ENCODE measurements at places on chromosomes 7 and 10. TPM values are rescaled to one million over a fixed set of nuclear protein-coding genes. Genes with fewer than 3 reads are reported as not detected.

The OR6V1 gene
- not detected for total RNA-seq

DNA sequence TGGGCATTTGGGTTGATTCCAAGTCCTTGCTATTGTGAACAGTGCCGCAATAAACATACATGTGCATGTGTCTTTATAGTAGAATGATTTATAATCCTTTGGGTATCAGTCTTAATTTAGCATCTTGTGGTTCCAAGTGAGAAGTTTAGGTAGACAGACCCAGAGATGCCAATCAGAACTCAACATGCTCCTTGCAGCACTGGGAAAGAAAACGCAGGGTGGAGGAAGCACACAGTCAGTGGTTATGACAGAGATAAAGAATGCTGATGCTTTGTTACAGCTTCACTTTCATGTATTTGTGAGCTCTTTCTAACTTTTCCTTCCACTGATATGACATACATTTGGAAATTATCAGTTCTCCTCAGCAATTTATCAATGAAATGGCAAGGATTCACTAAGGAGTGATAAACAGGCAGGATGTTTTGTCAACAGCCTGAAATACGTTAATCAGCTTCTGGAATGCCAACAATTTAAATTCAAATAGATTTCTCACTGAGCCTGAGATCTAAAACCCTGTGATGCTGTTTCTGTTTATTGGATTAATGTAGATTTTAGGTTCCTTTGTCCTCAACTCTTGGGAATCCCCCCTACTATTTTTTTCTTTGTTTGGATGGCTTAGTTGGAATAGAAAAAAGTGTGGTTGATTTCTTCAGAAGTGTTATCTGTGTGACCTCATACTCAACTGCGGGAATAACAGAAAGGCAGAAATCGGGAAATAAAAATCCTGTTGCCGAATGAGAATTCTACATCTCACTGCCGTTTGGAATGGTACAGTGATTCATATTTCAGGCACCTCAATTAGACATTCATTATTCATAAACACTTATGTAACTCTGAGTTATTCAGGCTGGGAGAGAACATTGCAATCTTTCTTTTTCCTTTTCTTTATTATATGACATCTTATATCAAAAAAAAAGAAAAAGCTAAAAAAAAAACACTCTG, 675.0 kb downstream of the CNTNAP2 start:
- no peaks in the 10 kb centered on the region for H3K36me3 ChIP-seq
- no peaks in the 10 kb centered on the region for H3K27me3 ChIP-seq
- H3K4me1 ChIP-seq, result peaks cover 16% of the 10 kb centered on the region
- peak overlapping the region; percentile 77 for H3K27ac ChIP-seq
- DNase-seq, result peak; percentile 44
- peak overlapping the region; percentile 0 for H3K4me3 ChIP-seq

The CNTNAP2 gene
- 110 TPM for total RNA-seq

DNA sequence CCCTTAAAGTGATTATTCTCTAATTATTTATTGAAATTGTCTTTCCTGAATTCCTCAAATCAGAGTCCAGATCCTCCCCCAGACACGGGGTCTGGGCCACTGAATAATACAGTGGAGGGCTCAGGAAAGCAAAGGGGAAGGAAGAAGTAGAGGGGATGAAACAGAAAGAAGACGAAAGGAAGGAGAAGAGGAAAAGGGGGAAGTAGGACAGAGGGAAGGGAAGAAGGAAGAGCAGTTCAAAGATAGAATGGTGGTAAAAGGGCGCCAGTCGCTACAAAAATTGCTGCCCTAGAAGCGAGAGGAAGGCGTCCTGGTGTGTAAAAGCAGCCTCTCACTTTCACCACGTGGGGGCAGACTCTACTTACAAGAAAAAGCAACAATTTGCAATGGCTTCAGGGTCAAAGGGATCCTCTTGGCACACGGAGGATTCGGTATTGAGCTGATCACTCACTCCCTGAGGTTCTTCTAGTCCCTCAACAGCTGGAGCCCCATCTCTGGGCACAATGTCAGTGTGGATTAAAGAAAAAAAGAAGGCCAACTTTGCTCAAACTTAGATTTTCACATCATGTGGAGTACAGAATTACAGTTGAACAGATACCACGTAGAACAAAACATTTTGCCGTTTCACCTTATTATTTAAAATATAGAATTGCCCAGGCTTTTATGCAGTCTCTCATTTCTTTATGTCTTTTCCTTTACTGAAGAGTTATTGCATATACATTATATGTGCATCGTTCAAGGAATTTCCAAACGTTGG, 31.4 kb upstream of the NPVF start:
- no peak overlapping the region for H3K27ac ChIP-seq
- H3K4me3 ChIP-seq, result no peak overlapping the region
- no peaks in the 10 kb centered on the region for H3K36me3 ChIP-seq
- H3K4me1 ChIP-seq, result peaks cover 38% of the 10 kb centered on the region
- peak; percentile 86 for DNase-seq
- peaks cover 4% of the 10 kb centered on the region for H3K27me3 ChIP-seq

- no peaks in the 10 kb centered on the region for H3K4me1 ChIP-seq
- no peak overlapping the region for H3K27ac ChIP-seq
- H3K27me3 ChIP-seq, result no peaks in the 10 kb centered on the region
- H3K36me3 ChIP-seq, result no peaks in the 10 kb centered on the region
Observed at GRCh38 chr10:29297678-29298077, 8.8 kb downstream of the LYZL1 start.

The MET gene
- total RNA-seq, result 7.0 TPM

- peak overlapping the region; percentile 14 for H3K4me3 ChIP-seq
- peaks cover 17% of the 10 kb centered on the region for H3K4me1 ChIP-seq
- H3K36me3 ChIP-seq, result no peaks in the 10 kb centered on the region
- no peaks in the 10 kb centered on the region for H3K27me3 ChIP-seq
Observed at GRCh38 chr10:74640134-74640921, 186.1 kb upstream of the KAT6B start.

DNA sequence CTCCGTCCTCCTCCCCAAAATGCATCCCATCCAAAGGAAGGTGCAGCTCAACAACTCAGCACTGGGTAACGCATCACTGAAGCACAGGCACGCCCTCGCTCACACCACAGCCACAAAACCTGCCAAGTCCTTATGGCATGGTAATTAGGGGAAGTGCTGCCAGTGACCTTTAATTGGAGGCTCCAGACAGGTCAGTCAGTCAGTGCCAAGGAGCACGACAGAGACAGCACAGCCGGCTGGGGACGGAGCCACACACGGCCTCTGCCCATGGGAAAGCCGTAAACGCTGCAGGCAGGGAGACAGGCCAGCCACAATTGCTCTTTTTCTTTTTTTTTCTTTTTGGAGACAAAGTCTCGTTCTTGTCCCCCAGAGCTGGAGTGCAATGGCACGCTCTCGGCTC, 146.5 kb downstream of the MAD1L1 start:
- no peaks in the 10 kb centered on the region for H3K36me3 ChIP-seq
- H3K27ac ChIP-seq, result no peak overlapping the region
- no peaks in the 10 kb centered on the region for H3K27me3 ChIP-seq
- peaks cover 7% of the 10 kb centered on the region for H3K4me1 ChIP-seq
- DNase-seq, result no peak
- no peak overlapping the region for H3K4me3 ChIP-seq

The AQP1 gene
- 0.87 TPM for total RNA-seq

The CALHM3 gene
- not detected for total RNA-seq

DNA sequence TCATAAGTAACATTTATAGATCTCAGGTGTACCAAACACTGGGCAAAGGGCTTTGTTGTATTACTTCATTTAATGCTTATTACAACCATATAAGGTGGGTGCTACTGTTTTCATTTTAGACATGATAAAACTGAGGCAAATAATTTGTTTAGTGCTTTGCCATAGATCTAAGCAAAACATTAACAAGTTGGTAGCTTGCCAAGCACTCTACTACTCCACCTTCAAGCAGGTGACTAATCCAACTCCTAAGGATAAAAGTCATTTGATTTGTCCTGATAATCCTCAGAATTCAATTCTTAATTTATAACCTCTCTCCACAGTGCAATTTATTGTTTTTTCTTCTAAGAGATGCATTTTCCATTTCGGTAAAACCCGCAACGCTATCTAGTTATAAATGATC, 646.4 kb downstream of the GRM8 start:
- no peak overlapping the region for H3K4me3 ChIP-seq
- no peak overlapping the region for H3K27ac ChIP-seq
- H3K27me3 ChIP-seq, result no peaks in the 10 kb centered on the region
- no peaks in the 10 kb centered on the region for H3K4me1 ChIP-seq
- H3K36me3 ChIP-seq, result no peaks in the 10 kb centered on the region
- DNase-seq, result no peak

DNA sequence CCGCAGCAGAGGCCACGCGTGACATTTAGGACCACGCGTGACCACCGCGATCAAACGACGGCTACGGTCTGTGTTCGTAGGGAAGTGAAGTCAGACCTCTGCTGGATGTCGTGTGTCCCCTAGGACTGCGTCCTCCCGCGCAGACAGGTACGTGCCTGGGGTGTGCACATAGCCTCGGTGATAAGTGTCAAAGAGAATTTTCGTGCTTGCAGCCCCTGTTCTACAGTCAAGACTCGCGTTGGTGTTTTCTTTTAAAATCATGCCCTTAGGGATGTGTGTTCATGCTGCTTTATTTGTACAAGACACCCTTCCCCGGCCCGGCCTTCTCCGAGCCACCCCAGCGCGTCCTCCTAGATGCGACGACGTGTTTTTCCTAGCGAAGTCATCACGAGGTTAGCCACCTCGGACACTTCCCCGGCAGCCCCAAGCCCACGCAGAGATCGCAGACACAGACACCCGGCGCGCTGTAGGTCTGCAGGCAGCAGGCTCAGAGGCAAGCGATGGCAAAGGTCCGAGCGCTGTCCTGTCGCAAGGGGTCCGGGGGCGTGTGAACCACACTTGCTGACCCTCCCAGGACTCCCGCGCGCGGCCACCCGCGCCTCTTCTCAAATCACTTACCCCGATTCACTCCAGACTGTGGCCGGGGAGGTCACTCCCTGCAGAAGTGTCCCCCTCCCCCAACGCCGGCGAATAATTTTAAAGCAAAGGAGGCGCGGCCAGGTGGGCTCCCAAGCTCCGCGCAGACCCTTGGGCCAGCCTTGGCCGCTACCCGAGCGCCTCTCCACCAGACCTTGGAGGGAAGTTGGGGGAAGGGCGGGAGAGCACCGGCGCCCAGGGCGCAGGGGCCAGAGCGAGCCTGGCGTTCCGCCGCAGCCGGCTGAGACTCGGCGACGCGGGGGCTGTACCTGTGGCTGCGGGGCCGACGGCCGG, 552 bp downstream of the MKX start:
- DNase-seq, result peak; percentile 48
- no peak overlapping the region for H3K27ac ChIP-seq
- peaks cover 100% of the 10 kb centered on the region for H3K27me3 ChIP-seq
- peaks cover 30% of the 10 kb centered on the region for H3K4me1 ChIP-seq
- H3K36me3 ChIP-seq, result no peaks in the 10 kb centered on the region

DNA sequence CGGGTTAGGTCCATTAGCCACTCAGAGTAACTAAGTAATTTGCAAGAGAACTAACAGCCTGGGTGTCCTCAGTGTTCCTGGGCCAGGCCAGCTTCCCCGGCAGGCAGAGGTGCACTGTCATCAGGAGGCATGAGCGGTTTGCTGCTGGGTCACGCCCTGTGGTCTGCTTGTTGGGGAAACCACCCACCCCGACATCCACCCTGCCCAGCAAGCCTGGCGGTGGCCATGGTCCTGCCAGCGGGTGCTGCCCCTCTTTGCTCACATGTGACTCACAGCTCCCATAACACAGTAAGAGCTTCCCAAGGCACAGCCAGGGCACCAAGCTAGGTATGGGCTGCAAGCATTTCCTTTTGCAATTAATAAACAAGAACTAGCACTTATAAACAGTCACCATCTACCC, 75.9 kb downstream of the RGS10 start:
- peaks cover 20% of the 10 kb centered on the region for H3K27me3 ChIP-seq
- H3K4me3 ChIP-seq, result no peak overlapping the region
- H3K4me1 ChIP-seq, result no peaks in the 10 kb centered on the region

The NEUROG3 gene
- total RNA-seq, result not detected

GRCh38 chr7:92335574-92335973, 89.8 kb downstream of the ANKIB1 start:
- peaks cover 7% of the 10 kb centered on the region for H3K4me1 ChIP-seq
- DNase-seq, result no peak
- no peaks in the 10 kb centered on the region for H3K27me3 ChIP-seq
- no peak overlapping the region for H3K4me3 ChIP-seq
